Sigmoid colon (tissue), 7 donors: ENCODE measurements at places on chromosomes 1 and 21.

DNA sequence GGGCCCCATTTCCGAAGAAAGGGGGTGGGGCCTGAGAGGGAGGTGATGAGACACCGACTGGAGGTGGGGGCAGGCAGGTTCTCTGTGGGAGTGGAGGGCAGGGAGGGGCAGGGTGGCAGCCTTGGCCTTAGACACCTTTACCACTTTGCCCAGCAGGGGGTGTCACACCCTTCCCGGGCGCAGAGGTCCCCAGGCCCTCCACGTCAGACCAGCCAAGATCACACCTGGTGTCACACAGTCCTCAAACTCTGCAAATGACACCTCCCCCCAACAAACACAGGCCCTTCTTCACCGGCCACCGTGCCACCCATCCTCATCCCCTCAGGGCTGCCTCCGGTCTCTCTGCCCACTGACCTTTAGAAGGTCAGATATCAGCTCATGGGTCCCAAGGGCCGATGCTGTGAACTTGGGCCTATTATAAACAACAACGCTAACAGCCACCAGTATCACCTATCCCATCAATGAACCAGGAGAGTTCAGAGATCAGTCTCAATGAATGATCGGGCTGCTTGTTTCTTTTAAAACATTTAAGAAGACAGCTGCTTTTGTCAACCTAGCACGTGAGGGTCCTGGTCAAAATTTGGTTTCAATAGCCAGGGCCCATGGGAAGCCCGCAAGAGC is 103.9 kb downstream of the CASZ1 start:
- H3K4me3 ChIP-seq = peak overlapping the region; percentile 89
- peak overlapping the region; percentile 98 for H3K27ac ChIP-seq
- H3K4me1 ChIP-seq = no peaks in the 10 kb centered on the region
- no peak for DNase-seq

- H3K27me3 ChIP-seq = no peaks in the 10 kb centered on the region
- H3K36me3 ChIP-seq = no peaks in the 10 kb centered on the region
- no peak for DNase-seq
- no peak overlapping the region for H3K4me3 ChIP-seq
- no peak overlapping the region for H3K27ac ChIP-seq
Measured at GRCh38 chr21:22395965-22396364, 1397.8 kb downstream of the NCAM2 start.

- no peak for DNase-seq
- peak overlapping the region; percentile 32 for H3K27ac ChIP-seq
- no peak overlapping the region for H3K4me3 ChIP-seq
- H3K27me3 ChIP-seq = no peaks in the 10 kb centered on the region
Measured at GRCh38 chr1:183628537-183628936, 7.0 kb downstream of the ARPC5 start.

DNA sequence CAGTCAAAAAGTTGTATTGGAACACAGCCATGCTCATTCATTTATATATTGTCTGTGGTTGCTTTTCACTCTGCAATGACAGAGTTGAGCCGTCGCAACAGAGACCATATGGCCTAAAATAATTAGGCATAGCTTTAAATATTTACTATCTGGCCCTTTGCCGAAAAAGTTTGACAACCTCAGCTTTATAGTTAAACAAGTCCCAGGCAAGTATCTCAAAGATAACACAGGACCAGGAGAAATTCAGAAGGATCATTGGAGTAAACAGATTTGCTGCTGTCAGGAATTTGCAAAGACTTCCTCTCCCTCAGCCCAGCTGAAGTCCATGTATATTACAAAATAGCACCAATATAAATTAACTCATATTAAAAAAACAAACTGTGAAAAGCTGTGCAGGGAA is 34.4 kb downstream of the NID1 start:
- peaks cover 40% of the 10 kb centered on the region for H3K36me3 ChIP-seq
- no peak for DNase-seq
- peaks cover 7% of the 10 kb centered on the region for H3K4me1 ChIP-seq
- H3K4me3 ChIP-seq = no peak overlapping the region
- H3K27ac ChIP-seq = peak overlapping the region; percentile 29
- no peaks in the 10 kb centered on the region for H3K27me3 ChIP-seq

DNA sequence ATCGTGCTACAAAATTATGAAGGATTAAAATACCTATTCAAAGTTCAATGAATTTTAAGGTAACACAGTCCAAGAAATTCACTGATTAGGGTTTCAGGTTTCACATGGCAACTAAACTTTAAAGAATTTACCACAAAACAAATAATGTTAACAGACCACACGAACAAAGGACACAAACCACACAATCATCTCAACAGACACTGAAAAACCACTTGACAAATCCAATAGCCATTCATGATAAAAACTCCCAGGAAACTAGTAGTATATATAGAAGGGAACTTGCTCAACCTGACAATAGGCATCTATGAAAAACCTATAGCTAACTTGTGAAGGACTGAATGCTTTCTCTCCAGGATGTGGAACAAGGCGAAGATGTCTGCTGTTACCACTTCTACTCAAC is 21.1 kb upstream of the SH2D5 start:
- no peaks in the 10 kb centered on the region for H3K27me3 ChIP-seq
- no peaks in the 10 kb centered on the region for H3K4me1 ChIP-seq
- peaks cover 15% of the 10 kb centered on the region for H3K36me3 ChIP-seq

DNA sequence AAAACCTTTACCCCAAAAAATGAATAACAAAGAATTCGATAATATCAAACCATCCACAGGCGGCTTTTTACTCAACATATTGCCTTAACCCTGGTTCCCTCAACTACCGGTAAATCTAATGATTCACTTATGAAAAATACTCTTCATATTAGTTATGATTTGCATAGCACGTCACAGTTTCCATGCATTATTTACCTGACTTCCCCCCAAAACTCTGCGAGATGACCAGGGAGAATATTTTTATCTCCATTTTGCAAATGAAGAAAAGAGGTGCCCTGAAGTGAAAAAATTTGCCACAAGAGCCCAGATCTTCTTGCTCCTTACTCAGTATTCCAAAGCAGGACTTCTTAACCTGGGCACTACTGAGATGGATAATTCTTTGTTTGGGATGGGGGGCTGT is 2.9 kb downstream of the JAK1 start:
- no peak overlapping the region for H3K27ac ChIP-seq
- no peak for DNase-seq
- H3K4me3 ChIP-seq = no peak overlapping the region
- H3K36me3 ChIP-seq = no peaks in the 10 kb centered on the region
- H3K27me3 ChIP-seq = no peaks in the 10 kb centered on the region
- peaks cover 44% of the 10 kb centered on the region for H3K4me1 ChIP-seq

DNA sequence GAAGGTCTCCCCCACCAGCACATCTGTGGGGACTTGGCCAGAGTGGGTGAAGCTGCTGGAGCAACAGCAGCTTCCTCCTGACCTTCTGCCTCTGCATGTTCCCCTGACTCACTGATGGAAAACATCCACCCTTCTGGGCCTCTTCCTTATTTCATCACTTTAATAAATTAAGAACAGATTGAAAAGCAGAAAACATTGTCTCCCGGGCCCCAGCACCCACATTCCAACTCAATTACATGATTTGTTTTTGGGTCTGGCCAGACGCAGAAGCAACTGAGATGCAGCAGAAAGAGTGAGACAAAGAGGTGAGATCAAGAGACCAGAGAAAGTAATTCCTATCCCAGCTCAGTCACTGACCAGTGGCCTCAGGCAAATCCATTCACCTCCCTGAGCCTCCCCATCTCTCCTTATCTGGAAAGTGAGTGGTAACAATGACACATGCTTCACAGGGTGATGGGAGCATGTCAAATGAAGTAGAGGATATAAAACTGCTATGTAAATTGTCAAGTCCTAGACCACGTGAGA is 157.1 kb downstream of the ELAVL4 start:
- no peak overlapping the region for H3K4me3 ChIP-seq
- H3K27ac ChIP-seq = no peak overlapping the region
- DNase-seq = peak; percentile 70
- no peaks in the 10 kb centered on the region for H3K36me3 ChIP-seq
- H3K27me3 ChIP-seq = no peaks in the 10 kb centered on the region
- H3K4me1 ChIP-seq = no peaks in the 10 kb centered on the region

GRCh38 chr21:42518215-42518614 is 4.6 kb downstream of the SLC37A1 start:
- DNase-seq = peak; percentile 48
- H3K27me3 ChIP-seq = no peaks in the 10 kb centered on the region
- H3K4me3 ChIP-seq = no peak overlapping the region
- H3K36me3 ChIP-seq = no peaks in the 10 kb centered on the region
- H3K4me1 ChIP-seq = peaks cover 14% of the 10 kb centered on the region

DNA sequence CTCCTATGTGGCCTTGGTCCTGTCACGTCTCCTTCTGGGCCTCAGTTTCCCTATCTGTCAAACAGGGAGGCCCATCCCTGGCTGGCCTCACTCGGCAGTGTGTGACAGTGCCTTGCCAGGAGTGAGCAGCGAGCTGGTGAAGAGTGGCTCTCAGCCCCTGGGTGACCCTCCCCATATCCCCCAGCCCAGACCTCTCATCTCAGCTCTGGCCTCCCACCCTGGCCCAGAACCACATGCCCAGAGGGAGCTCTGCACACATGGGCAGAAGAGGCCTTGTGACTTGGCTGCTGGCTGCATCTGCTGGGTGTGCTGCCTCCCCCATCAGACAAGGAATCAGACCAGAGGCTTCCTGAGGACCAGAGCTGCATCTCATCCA is 19.5 kb upstream of the PADI1 start:
- H3K27me3 ChIP-seq = peaks cover 4% of the 10 kb centered on the region
- no peak overlapping the region for H3K27ac ChIP-seq
- no peak for DNase-seq
- H3K4me1 ChIP-seq = no peaks in the 10 kb centered on the region
- H3K4me3 ChIP-seq = no peak overlapping the region

DNA sequence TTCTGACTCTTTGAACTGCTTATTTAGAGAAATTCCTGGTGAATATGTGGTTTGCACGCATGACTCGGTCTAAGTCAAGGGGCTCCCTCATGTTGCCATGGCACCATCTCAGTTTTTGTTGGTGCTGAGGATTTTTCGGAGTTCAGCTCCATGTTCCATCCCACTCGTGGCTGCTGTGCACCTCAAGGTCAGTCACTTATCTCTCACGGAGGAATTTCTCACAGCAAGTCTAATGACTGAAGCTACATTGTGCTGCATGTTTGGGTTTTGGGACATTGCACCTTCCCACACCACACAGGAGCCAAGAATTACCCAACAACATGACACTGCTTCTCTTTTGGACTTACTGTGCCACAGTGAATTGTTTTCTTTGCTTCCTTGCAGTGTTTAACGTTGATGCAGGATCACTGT is 269.9 kb downstream of the NCAM2 start:
- H3K4me3 ChIP-seq = no peak overlapping the region
- no peak overlapping the region for H3K27ac ChIP-seq
- no peaks in the 10 kb centered on the region for H3K27me3 ChIP-seq
- no peaks in the 10 kb centered on the region for H3K4me1 ChIP-seq

DNA sequence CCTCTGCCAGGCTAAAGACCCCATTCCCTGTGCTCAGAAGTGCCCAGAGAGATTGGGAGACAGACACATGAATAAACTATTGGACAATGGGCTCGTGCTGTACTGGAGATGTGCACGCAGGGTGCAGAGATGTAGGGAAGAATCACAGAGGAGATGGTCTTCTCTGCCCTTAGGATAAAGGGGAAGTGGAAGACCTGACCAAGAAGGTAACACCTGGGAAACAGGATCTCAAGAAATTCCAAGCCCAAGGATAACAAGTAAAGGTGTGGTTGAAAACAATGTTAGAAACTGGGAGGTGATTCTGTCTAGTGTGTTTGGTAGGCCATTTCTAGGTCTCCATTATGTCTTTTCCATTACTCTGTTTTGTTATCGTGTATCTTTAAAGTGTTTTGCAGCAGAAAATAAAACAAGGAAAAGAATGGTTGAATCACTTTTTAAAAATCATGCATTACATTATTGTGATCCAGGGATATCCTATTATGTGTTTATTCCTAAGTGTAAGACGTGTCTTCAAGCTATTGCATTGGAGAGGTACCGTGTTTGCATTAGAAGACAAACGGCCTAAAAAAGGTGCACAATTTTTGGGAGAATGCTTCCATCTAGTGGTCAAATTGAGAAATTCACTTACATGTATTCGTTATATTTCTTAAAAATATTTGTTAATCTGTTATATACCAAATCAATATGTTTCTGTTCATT is 40.8 kb upstream of the KCTD3 start:
- no peak overlapping the region for H3K4me3 ChIP-seq
- DNase-seq = no peak
- H3K27me3 ChIP-seq = no peaks in the 10 kb centered on the region
- no peaks in the 10 kb centered on the region for H3K4me1 ChIP-seq

DNA sequence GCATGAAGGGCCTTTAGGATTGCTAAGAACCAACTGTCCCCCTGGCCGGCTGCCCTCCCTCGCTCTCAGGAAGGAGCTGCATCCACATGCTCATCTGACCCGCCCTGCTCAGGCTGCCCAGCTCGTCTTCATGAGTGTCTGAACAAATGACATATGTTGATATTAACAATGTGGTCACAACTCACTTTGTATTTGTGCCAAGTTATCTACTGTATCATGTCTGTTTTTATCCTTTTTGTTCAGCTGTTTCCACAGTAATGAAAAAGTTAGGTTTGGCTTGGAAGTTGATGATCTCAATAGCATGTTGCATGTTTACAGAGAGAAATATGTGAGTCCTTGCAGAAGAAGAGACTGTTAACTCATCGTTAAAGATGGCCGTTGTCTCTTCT is 75.1 kb downstream of the PHTF1 start:
- DNase-seq = peak; percentile 92
- H3K36me3 ChIP-seq = no peaks in the 10 kb centered on the region
- no peaks in the 10 kb centered on the region for H3K27me3 ChIP-seq
- no peaks in the 10 kb centered on the region for H3K4me1 ChIP-seq

- no peak overlapping the region for H3K27ac ChIP-seq
- no peaks in the 10 kb centered on the region for H3K36me3 ChIP-seq
- DNase-seq = peak; percentile 77
- no peaks in the 10 kb centered on the region for H3K27me3 ChIP-seq
Measured at GRCh38 chr1:175152006-175152652, 40.4 kb downstream of the KIAA0040 start.

GRCh38 chr1:3266870-3267549 is 187.5 kb upstream of the ARHGEF16 start:
- H3K4me1 ChIP-seq = no peaks in the 10 kb centered on the region
- no peak for DNase-seq
- H3K4me3 ChIP-seq = no peak overlapping the region
- H3K36me3 ChIP-seq = no peaks in the 10 kb centered on the region

DNA sequence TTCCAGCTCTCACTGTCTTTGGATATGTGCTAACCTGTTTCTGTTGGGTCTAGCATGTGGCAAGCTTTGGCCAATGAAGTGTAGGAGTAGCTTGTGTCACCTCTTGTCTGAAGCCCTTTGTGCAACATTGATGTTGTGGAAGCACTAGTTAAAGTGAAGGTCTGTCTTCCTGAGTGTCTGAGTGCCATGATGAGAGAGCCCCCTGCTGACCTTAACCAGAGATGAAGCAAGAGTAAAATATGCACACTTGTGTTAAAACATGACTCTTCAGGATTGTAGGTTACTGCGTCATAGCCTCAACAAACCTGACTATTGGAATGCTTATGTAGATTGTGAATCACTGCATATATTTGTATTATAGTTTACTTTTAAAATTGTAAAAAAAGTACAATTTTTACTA is 103.7 kb downstream of the NCAM2 start:
- no peak overlapping the region for H3K4me3 ChIP-seq
- H3K36me3 ChIP-seq = no peaks in the 10 kb centered on the region
- H3K27ac ChIP-seq = no peak overlapping the region
- H3K4me1 ChIP-seq = no peaks in the 10 kb centered on the region
